ENCODE measurements at places on chromosomes 1 and 21.
A peak's percentile ranks its signal among the peaks of the same experiment; 100 is the strongest.

DNA sequence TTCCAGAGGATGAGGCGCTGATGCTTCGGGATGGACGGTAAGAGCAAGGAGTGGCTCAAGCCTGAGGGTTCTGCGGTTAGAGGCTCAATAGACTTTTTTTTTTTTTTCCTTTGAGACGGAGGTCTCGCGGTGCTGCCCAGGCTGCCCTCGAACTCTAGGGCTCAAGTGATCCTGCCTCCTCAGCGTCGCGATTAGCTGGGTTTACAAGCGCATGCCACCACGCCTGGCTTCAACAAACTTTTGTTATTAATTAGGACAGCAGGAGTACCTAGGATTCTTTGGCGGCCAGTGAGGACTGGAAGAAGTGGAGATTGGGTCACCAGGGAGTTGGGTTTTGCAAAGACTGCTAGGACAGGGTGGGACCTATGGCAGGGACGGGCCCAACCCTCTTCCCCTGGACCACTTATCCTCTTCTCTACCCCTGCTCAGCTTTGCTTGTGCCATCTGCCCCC, 587 bp downstream of the SCNM1 start:
- DNase-seq: no peak

- DNase-seq: no peak
Measured at GRCh38 chr21:39525129-39525528, 73.4 kb downstream of the SH3BGR start.

DNA sequence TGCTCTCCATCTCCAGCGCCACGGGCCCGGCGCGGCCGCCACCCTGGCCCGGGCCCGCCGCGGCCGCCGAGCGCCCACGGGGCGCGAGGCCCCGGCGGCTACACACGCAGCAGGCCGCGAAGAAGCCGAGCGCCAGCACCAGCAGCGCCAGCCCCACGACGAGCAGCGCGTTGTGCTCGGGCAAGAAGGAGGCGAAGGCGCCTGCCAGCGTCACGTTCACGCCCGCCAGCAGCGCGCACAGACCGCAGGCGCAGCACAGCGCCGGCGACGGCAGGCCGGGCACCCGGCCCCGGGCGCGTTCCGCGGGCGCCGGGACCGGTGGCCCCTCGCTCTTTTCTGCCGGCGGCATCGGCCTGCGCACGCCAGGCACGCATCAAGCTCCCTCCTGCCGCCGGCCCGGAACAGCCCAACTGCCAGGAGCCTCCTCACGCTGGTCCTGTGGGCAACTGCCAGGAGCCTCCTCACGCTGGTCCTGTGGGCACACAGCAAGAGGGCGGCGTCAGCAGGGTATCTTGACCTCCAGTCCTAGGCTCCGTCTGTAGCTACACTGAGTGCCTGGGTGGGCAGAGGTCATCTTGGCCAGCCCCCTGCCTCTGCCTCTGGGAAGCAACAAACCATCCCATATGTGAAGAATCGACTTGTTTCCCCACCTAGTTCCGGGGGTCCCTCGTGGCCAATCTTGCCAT, 18.1 kb downstream of the KNCN start:
- peak; percentile 40 for DNase-seq

GRCh38 chr1:172376431-172376830, 44.1 kb upstream of the C1orf105 start:
- DNase-seq: no peak

DNA sequence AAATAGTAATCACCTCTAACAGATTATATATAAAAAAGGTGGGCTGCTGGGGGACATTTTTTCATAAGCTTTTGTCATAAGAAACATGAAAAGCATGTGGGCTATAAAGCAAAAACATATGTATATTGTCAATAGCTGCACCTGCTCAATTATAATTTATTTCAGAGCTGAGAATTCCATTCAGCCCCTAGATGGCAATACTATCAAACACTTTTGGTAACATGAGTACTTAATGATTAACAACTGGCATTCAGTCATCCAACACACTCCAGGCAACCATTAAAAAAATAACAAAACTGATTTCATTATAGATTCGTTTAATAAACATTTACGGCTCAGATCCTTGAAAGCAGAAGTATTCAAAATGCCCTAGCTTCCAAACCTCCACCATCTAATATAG, 115.1 kb downstream of the KCTD3 start:
- no peak for DNase-seq

DNA sequence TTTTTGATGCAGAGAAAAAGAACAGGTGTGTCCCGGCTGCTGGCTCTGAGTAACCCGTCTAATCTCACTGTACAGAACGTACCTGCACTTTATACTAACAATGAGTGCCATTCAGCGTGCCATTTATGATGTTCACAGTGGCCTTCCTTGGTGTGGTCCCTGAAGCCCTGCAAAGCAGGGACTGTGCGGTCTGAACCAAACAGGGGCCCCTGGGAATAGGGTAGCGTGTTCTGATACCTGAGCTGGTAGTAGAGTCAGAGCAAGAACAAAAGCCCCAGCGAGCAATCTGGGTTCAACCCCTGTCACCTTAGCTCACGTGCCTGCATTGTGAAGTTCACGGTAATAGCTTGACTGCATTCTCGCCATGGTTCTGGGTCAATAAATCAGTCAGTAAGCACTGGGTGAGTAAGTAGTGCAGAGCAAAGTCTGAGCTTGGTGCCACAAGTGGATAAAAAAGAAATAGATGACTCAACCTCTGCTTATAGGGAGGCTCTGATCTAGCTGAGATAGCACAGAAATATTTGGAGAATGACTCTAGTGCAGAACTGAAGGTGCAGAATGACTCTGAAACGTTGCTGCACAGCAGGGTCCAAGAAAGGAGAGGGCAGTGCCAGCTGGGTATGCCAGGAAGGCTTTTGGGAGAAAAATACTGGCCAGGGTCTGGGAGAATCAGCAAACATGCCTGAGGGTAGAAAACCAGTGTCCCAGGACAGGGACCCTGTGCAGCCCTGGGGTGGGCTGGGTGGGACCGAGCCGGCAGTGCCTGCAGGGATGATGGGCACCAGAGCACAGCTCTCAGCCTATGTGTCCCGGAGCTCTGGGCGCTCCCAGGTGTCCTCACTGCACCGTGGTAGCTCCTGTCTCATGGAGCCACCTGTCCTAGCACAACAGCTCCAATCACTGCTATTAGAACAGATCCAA, 125.9 kb downstream of the RHOU start:
- no peak for DNase-seq

DNA sequence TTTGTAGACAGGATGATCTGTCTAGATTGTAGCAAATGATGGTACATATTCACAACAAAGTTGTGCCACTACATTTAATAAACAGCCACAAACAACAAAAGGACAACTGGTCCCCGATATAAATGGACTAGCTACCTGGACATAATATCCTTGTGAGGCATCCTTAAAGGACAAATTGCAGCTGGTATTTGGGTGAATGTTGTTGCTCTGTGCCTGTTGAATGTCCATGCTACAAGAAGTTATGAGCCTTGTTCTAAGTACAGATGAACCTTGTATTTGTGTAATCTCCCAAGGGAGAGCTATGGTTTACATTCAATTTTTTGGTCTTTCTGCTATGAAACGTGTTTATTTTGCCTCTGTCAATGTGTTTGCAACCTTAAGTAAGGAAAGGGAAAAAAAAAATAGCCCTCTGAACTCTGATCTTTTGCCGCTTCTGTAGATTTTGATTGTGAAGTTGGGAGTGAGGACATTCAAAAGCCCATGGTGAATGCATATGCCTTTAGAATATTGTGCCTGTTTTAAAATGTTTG, 26.5 kb downstream of the SFT2D2 start:
- no peak for DNase-seq

DNA sequence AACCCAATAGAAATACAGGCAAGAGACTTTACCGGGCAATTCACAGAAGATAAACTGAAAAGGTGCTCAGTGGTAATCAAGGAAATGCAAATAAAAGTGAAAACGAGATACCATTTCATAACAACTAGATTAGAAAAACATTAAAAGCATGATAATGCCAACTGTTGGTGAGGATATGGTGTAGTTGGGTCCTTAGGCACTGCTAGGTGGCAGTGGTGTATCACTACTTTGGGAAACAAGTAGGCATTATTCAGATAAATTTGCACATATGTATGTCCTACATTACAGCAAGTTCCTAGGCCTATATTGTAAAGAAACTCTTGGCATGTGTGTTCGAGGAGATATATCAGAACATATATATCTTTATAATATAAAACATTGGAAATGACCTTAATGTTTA, 31.0 kb downstream of the AZIN2 start:
- peak; percentile 28 for DNase-seq

GRCh38 chr1:246947255-246947654, 15.5 kb upstream of the AHCTF1 start:
- DNase-seq: no peak

DNA sequence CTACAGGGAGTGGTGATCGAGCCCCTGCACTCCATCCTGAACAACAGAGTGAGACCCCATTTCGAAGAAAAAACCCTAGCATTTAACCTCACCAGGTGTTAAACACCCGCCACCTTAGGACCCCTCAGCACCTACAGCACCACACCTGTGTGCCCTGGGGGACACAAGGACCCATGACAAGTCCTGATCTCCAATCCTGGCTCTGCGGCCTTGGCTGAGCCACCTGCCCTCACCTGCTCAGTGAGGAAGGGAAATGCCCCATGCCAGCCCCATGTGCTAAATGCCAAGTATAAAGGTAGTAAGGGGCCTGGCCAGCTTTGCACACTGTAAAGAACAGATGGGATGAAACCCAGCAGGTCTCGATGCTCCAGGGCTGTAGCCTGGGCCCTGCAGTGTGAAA, 11.1 kb downstream of the MRTO4 start:
- DNase-seq: no peak

GRCh38 chr1:248730507-248731335, 24.8 kb downstream of the LYPD8 start:
- DNase-seq: no peak

GRCh38 chr1:3310718-3311400, 143.6 kb upstream of the ARHGEF16 start:
- no peak for DNase-seq

- DNase-seq: no peak
Measured at GRCh38 chr1:15418806-15419515, 9.3 kb downstream of the EFHD2 start.

DNA sequence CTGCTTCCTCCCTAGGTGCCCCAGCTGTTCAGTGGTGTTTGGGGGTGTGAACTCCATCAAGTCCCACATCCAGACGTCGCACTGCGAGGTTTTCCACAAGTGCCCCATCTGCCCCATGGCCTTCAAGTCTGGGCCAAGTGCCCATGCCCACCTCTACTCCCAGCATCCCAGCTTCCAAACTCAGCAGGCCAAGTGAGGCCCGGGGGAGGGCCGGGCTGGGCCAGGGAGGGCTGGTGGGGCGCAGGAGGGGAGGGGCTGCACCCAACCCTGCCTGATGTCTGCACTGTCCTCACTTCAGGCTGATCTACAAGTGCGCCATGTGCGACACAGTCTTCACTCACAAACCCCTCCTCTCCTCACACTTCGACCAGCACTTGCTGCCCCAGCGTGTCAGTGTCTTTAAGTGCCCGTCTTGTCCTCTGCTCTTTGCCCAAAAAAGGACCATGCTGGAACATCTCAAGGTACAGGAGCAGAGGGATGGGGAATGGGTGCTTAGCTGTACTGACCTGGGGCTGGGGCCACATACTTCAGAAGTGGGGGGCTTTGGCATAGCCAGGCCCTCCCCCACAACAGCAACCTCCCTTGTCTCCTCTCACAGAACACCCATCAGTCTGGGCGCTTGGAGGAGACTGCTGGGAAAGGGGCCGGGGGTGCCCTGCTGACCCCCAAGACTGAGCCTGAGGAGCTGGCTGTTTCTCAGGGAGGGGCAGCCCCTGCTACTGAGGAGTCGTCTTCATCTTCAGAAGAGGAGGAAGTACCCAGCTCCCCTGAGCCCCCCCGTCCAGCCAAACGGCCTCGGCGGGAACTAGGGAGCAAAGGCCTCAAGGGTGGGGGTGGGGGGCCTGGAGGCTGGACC, 7.2 kb downstream of the ZNF687 start:
- DNase-seq: no peak

- DNase-seq: no peak
Measured at GRCh38 chr1:219712506-219712905, 99.6 kb upstream of the ZC3H11B start.

GRCh38 chr21:27023186-27023585, 56.3 kb upstream of the ADAMTS5 start:
- DNase-seq: no peak

DNA sequence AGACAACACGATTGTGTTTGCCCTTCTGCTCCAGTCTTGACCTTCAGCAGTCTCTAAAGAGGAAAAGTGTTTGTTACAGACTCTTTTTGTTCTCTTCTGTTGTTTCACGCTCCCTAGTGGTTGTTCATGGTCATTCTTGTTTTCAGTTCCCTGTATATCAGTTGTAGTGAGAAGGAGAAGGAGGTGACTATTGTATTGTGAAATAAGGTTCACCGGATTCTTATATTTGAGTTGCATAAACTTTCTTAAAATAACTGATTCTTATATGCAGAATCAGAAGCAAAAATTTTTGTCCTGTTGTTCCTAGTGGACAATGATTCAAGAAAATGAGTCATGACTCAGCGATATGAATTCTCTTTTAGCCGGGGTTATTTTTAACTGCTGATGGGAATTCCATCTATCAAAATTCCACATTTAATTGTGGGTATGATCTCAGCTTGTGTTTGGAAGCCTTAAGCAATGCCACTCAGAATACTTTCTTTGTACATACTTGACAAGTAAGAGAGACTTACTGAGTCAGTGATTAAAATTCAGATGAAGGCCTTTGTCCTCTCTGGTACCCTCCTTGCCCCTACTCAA, 152.2 kb downstream of the CLEC20A start:
- DNase-seq: no peak

DNA sequence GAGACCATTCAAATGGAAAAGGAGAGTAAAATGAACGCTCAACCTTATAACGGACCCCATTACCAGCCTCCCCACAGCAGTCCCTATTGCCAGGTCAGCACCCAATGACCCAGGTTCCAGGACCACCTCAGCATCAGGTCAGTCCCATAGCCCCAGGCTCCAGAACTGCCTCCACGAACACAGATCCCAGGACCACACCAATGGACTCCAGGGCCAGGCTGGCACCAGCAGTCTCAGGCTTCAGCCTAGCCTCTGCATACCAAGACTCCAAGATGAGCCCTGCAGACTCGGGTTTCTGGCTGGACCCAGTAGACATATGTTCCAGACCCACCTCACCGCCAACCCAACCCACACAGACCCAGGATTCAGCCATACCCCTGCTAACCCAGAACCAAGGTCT, 625.0 kb upstream of the RGS18 start:
- no peak for DNase-seq

DNA sequence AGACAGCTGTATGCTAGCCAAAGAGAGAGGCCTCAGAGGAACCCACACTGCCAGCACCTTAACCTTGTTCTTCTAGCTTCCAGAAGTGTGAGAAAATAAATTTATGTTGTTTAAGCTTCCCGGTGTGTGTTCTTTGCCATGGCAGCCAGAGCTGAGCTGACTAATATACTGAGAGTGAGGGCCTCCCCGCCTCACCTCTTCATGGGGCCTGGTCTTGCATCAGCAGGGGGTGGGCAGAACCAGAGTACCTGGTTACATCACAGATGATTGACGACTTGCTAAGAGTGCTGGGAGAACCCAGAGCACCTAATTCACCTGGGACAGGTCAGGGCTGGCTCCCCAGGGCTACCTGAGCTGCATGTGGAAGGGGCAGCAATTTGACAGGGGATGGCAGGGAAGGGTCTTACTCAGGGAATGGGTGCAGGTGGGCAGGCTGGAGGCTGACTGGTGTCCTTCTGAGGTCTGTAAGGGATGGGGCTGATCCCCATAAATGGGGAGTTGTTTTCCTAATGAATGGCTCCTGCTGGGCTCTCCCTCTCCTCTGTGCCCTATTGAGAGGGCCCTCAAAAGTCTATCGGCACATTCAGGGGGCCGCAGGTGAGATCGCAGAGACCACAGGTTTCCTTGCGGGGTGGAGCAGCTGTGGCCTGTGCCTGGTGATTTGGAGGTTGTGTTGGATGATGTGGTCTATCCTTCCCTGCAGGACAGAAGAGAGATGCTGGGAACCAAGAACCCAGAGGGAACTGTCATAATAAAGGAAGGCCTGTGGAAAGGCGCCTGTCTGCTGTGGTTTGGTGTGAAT, 60.6 kb upstream of the ETV3 start:
- DNase-seq: no peak

Measured in CD4-positive, alpha-beta T cell treated with Interleukin-1 beta for 1 hour (primary cell).